Activated effector memory CD4-positive, alpha-beta T cell treated with anti-CD3 and anti-CD28 coated beads, Interleukin-2, amount 50 U/mL, for 16 hours (primary cell): ENCODE measurements at places on chromosomes 4 and X.

DNA sequence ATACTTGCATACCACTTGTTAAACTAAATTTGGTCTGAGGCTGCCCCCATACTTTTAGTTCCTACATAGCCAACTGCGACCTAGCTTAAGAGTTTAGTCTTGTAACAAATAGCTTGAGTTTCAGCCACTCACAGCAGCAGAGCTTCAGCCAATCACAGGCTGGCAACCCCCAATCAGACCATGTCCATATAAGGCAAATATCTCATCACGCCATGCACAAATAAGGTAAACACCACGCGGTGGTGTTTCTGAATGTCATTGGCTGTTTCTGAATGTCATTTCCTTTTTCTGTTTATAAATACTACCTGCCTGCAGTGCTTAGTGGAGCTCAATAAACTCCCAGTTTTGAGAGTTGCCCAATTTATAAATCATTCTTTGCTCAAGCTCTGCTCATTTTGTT lies 143.1 kb upstream of the MAD2L1 start:
- no peak for DNase-seq

DNA sequence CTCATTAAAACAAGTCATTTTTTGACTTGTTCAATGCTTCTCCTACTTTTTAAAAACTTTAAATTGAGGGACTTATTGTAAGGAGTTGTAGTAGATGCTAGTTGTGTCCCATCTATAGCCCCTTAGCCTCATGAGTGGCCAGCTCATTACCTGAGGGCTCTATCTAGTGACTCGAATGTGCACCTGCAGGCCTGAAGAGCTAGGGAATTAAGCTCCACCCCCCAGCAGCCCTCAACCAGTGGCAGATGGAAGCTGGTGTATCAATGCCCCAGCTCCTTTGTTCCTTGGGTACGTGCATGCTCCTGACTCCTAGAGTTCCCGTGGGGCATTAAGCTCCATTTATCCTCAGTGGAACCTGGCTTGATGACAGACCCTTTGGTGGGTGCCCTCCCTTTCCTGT lies 146.7 kb upstream of the FAM9B start:
- DNase-seq = no peak

DNA sequence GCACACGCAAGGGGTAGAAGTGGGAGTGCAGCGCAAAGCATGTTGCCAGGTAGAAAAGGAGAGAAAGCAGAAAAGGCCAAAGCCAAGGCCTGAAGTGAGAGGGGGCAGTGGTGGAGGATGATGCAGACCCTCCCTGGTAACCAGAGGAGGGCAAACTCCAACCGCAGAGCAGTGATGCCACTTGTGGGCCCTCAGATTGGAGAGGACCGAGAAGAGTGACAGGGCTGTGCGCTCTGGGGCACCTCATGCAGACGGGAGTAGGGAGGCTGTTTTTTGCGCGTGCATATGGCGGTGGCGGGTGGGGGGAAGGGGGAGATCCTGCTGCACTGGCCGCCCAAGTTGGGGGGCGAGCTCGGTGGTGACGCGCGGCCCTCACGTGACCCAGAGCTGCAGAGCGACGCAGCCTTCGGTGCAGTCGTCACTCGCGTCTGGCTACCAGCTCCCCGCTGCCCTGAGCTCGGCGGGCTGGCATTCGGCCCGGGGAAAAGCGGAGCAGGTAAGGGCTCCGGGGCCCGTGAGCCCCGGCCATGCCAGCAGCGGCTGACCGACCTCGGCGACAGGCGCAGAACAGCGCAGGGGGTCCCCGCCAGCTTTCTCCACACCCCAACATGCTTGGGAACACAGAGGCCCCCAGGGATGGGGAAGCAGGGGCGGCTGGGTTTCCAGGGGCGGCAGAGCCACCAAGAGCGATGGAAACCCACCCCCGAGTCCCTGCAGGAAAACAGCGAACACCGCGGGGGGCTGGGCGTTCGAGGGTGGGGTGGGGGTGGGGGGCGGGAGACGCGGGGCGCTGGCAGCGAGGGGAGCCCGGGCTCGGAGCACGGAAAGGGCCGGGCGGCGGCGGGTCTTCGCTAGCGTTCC lies at the start of gene BEX3:
BEX3 (plus strand) TSS at position 421 of the 861 bp plus-strand sequence. CDS start 984 bp downstream, outside the sequence.
- peak; percentile 69 for DNase-seq

DNA sequence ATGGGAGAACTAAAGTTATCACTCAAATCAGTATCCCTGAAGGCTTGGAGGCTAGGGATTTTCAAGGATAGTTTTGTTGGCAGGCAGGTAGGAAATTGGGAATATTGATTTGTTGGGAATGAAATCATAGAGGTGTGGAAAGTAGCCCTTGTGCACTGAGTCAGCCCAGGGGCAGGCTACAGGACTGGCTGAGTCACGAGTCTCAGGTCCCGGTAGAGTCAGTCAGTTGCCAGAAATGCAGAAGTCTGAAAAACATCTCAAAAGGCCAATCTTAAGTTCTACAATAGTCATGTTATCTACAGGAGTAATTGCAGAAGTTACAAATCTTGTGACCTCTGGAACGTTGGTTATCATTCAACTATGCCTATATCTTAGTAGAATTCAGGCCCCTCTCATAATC lies 153.1 kb downstream of the GC start:
- DNase-seq = no peak

DNA sequence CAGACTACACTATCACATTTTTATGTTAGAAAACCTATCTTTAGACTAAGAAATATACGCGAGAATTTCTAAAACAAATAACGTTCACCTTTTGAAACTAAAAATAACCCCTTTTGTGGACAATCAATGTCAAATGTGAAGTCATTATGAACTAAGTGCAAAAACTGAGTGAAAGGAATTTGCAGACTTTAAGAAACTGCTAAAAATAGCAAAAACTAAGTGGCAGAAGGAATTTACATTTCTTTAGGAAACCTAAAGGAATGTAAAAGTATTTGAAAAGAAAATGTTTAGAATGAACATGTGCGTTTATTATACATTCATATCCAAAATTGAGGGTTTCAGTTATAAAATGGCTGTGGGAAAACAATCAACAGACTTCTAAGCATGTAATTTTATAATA lies 58.3 kb downstream of the VEGFC start:
- no peak for DNase-seq

- no peak for DNase-seq
Measured at GRCh38 chr4:33255094-33255493, 2534.9 kb downstream of the PCDH7 start.

DNA sequence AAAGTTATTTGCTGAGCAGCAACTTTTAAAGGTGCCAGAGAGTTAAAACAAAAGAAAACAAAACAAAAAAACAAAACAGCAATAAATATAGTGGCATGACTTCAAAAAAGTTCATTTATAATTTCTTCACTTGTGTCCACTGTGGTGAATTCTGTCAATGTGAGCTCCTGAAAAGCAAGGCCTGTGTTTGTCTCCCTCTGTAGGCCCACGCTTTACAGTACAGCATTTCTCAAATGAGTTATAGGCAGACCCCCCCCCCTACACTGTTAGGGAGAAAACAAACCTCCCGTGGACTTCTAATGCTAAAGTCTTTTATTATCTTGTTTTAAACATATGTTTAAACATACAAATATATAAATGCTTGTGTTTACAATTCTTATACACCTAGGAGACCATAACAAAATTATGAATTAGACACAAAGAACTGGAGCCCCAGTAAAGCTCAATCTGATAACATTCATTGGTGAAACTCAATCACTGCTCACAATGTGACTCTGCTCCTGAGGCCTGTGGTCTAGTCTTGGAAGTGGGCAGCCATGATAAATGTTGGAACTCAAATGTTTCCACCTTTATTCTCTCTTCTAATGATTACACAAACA lies 47.0 kb upstream of the SCOC start:
- DNase-seq = no peak

GRCh38 chr4:160537681-160538080 lies 1434.8 kb downstream of the RAPGEF2 start:
- DNase-seq = no peak

DNA sequence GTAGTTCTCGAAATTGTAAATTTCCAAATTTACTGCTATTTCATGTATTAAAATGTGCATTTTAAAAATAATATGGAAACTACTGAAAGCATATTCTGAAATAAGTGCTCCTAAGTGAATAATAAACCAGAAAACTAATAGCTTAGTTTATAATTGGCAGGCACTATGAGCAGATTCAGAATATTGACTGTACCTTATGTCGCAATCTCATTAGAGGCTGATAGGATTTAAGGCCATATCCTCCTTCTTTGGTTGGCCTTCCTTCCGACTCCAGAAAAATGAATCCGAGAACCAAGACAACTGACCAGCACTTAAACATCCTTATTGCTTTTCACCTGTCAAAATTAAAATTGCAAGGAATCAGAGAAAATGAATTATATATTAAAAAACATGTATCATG lies 52.7 kb downstream of the FSTL5 start:
- DNase-seq = no peak

DNA sequence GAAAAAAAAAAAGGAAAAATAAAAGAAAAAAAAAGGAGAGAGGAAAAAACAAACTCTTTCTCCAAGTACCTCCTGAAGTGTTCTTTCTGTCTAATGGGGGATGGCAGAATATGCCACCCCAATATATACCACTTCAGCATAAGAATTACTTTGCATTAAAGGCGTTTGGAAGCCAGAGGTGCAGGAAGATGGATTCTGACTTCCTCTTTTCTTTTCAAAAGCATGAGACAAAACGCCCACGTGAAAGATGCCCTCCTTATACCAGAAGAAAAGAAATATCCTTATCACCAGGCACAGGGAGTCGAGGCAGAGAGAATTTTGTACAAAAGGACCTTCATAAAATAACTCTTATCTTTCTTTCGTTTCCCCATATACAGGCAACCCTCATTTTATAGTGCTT lies 40.9 kb downstream of the COX18 start:
- no peak for DNase-seq

- DNase-seq = no peak
Measured at GRCh38 chr4:153527690-153528089, 61.5 kb downstream of the TMEM131L start.

DNA sequence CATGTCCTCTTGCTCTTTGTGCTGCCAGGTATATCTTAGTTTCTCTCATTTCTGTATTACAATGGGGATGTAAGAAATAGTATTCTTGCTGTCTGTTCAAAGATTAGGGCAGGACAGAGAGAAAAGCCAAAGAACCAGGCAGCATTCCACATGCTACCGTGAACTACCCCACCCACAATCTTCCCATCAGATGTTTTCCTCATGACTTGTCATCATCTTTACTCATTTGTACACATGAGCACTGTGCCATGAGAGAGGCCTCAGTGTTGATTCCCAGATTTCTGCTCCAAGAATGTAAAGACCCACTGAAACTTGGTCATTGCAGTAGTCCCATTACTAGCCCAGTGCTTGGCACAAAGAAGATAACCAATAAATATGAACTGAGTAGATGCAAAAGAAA lies 354.6 kb upstream of the RASGEF1B start:
- no peak for DNase-seq

- no peak for DNase-seq
Measured at GRCh38 chr4:68581383-68582338, 5.5 kb upstream of the UGT2B17 start.

- DNase-seq = no peak
Measured at GRCh38 chr4:126247409-126247808, 932.7 kb downstream of the FAT4 start.

DNA sequence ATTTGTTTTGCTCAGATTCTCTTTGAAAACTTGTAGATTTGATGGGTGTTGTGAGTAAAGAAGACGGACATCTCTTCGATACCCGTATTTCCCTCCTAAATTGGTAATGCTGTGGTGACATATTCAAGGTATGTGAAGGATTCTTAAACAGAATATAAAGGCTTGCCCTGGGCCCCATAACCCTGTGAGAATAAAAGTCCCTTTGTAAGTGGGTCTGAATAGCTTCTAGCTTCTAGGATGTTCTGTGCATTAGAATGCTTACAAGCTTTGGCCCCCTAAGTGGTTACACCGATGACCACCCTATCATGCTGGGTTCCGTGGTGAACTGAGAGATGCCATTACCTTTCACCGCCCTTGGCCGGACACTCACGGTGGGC lies 574 bp upstream of the MOB1B start:
- no peak for DNase-seq

DNA sequence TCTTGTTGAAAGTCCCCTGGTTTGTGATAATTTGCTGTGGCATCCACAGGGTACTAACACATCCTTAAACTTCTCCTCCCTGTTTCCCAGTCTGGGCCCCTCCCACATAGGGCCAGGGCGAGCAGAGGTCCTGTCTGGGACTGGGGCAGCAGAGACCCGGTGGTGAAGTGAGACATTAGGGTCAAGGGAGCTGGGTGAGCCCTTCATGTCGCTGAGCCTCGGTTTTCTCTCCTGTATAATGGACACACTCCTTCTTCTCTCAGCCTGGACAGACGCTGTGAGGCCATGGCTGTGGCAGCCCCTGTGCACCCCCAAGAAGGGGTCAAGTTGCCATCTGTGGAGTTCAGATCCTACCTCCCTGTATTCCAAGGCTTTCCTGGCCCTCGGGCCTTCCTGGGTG lies 33.0 kb upstream of the HMX1 start:
- DNase-seq = peak; percentile 42

DNA sequence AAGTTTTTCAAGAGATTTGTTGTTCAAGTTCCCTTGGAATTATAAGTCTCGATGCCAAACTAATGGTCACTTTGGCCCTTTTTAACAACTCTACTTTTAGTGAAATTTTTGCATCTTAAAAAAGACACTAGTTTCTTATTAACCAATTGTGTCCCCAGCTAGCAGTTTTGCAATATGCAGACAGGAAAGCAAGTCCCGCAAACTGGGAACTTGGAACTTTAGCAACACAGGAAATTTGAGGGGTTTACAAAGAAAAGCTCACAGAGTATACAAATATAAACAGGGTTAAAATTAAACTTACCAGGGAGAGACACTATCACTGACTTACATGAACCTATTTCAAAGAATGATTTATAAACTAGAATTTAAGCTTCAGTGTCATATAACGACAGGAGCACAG lies 137.9 kb downstream of the ANK2 start:
- DNase-seq = no peak

- no peak for DNase-seq
Measured at GRCh38 chr4:85793233-85793585, 318.3 kb downstream of the ARHGAP24 start.

DNA sequence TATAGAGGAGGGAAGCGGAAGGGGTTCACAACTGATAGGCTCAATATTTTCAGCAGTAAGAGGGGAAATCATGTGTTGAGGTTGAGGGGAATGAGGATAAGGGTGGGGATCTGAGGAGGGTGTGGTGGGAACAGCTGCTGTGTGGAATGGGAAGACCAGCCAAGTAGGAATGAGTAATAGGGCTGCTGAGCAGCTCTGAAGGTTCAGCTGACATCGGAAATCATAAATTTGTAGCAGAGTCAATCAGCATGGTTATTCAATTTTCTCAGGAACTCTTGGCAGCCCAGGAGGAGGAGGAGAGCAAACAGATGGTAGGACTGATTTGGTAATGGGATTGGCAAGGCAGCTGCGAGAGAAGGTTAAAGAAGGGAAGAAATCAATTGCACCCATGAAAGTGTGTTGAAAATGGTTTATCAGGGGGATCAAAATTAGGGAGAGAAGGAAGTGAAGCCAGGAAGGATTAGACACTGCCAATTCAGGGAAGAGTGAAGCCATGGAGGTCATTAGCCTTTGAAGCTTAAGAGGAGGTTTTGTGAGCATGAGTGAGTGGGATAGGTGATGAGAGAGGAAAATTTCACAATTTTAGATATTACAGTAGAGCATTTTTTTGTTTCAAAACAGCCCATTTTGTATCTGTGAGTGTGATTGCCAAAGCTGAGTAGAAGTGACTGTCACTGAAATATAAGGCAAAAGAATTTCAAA lies 82.6 kb downstream of the PCDH7 start:
- no peak for DNase-seq
